Effector memory CD8-positive, alpha-beta T cell (primary cell): ENCODE measurements at places on chromosomes 1 and 21.
A peak's percentile ranks its signal among the peaks of the same experiment; 100 is the strongest.

DNA sequence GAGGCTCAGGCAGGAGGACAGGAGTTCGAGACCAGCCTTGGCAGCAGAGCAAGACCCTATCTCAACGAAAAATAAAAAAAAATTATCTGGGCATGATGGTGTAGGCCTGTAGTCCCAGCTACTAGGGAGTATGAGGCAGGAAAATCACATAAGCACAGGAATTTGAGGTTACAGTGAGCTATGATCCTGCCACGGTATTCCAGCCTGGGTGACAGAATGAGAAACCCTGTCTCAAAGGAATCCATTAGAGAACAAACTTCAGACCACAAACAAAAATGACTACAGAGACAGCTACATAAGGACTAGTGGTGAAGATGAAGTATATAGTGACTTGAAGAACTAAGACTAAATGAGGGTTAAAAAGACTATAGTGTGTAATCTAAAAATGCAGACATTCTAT, 233.1 kb downstream of the RERE start:
- H3K4me3 ChIP-seq: no peak overlapping the region
- peaks cover 6% of the 10 kb centered on the region for H3K36me3 ChIP-seq
- H3K27me3 ChIP-seq: no peaks in the 10 kb centered on the region
- no peak for DNase-seq

DNA sequence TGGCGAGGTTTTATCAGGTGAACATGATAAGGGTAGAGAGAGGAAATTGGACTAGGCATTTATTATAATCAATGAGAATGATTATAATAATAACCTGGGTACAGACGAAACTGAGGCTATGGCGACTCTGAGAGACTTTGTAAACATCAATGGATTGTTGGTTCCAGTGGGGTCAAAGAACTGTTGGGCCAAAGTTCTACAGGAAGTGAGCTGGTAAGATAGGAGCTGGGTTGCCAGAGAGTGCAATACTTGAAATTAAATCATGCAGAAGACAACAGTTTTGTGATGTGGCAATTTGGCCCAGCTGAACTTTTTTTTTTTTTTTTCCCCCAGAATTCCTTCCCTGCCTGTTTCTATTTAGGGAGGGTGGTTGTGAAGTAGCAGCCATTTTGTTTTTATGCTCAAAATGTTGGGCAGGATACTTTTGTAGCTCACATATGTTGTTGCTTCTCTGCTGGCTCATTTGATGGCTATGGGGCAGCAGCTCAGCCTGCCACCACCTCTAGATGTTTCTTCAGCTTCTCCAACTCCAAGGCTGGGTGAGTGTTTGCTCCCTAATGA, 286.5 kb upstream of the B3GALT2 start:
- H3K36me3 ChIP-seq: no peaks in the 10 kb centered on the region
- H3K27ac ChIP-seq: no peak overlapping the region
- peaks cover 33% of the 10 kb centered on the region for H3K4me1 ChIP-seq
- no peak overlapping the region for H3K4me3 ChIP-seq
- no peak for DNase-seq
- H3K27me3 ChIP-seq: no peaks in the 10 kb centered on the region

DNA sequence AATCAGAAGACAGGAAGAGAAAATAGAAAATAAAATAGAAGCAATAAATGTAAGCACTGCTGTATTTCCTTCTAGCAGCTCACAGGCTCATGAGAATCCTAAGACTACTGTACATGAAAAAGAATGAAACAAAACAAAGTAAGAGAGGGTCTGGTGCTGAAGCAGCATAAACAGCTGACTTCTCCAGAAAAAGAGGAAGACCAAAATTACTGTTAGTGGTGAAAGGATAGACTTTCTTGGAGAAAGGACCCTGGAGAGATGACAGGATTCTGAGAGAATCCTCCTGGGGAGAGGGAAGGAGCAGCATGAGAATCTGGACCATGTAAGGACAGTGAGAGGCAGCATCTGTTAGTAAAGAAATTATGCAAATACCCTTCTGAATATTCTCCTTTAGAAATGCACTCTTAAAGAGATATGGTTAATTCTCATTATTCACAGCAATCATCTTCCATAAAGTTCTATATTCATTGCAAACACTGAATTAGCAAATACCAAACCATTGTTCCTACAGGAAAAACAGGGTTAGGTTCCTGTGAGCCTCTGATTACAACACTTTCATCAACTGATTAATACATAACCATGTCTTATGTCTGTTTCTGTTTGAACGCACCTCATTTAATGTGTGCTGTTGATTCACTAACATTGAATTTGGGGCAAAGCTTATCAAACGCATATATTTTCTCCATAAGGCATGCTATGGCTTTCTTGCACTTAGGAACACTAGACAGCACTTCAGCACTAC, 17.0 kb downstream of the SLC25A24 start:
- peaks cover 12% of the 10 kb centered on the region for H3K4me1 ChIP-seq
- peaks cover 41% of the 10 kb centered on the region for H3K36me3 ChIP-seq
- no peaks in the 10 kb centered on the region for H3K27me3 ChIP-seq
- H3K4me3 ChIP-seq: no peak overlapping the region
- DNase-seq: no peak
- peak overlapping the region; percentile 19 for H3K27ac ChIP-seq

GRCh38 chr1:184649451-184649888, 105.2 kb downstream of the EDEM3 start:
- DNase-seq: no peak
- no peaks in the 10 kb centered on the region for H3K36me3 ChIP-seq
- H3K27ac ChIP-seq: no peak overlapping the region
- H3K27me3 ChIP-seq: peaks cover 34% of the 10 kb centered on the region
- H3K4me3 ChIP-seq: no peak overlapping the region
- no peaks in the 10 kb centered on the region for H3K4me1 ChIP-seq

DNA sequence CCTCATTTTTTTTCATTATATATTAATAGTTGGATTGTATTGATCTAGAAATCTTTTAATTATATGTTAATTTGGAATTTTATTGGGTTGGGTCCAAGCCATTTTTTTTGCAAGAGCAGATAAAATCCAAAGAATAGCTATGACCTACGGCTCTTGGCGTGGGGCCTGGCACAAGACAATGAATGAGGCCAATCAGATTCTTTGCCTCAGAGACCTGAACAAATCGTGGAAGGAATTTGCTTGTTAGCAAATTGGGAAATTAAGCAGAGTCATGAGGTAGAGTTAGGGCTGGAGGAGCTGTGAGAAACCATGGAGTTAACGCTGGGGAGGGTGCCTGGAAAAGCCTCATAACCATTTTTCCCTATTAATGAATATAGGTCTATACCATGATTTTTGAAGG, 40.1 kb downstream of the CAMSAP2 start:
- no peak overlapping the region for H3K4me3 ChIP-seq
- H3K36me3 ChIP-seq: no peaks in the 10 kb centered on the region
- H3K4me1 ChIP-seq: no peaks in the 10 kb centered on the region
- H3K27ac ChIP-seq: no peak overlapping the region
- DNase-seq: no peak

DNA sequence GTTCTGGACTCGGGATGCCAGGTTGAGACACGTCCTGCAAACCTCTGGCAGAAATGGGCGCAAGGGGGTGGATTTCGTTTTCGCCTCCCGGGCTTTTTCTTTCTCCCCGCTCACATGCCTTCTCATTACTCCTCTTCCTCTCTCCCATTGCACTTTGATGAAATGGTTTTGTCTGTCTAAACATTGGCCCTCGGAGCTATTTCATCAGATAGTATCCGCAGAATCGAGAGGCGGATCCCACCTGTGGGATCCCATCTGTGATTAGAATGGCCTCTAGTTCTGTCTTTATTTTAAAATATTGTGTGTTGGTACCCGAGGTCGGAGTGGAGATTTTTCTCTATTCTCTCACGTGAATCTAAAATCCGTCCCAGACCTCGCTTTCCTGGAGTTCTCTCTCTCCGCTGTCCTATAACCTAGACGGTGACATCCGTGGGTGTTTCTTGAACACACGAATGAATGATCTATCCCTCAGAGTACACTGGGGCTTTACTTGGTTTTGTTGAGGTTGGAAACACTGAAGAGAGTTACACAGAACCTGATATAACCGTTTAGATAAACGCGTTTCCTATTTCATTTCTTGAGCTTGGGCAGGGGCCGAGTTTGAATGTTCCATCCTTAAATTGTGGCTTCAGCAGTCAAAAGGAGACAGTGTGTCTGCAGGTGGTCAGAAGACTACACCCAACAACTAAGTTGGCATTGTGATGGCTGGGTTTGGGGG, 2.0 kb downstream of the EDARADD start:
- H3K27ac ChIP-seq: peak overlapping the region; percentile 73
- H3K4me1 ChIP-seq: peaks cover 24% of the 10 kb centered on the region
- H3K36me3 ChIP-seq: peaks cover 9% of the 10 kb centered on the region

DNA sequence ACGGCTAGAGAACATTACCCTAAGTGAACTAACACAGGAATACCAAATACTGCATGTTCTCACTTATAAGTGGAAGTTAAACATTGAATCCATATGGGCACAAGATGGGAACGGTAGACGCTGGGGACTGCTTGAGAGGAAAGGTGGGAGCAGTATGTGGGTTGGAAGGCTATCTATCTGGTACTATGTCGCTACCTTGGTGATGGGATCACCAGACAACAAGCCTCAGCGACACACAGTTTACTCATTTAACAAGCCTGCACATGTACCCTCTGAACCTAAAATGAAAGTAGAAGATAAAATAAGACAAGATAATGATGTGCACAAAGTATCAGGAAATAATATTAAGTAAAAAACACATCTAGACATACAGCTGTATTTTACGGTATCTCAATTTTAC, 819 bp downstream of the PYHIN1 start:
- H3K27me3 ChIP-seq: no peaks in the 10 kb centered on the region
- peak; percentile 12 for DNase-seq
- peaks cover 38% of the 10 kb centered on the region for H3K36me3 ChIP-seq
- H3K4me1 ChIP-seq: peaks cover 55% of the 10 kb centered on the region
- H3K4me3 ChIP-seq: peak overlapping the region; percentile 93

DNA sequence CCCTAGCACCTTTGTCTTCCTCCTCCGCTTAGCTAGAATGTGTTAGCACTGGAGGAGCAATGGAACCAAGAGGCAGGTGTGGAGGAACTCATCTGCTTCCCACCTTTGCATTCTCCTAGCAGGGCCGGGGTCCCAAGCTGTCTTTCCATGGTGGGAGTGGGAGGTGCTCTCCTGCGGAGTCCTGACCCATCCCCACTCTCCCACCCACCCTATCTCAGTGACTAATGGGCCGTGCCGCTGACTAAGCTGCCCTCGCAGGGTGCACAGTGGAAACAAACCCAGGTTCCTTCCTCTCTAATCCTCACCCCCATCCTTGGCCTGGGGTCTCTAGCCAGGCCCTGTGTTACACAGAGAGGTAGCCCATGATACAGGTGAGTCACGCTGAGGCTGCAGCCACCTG, 177.5 kb downstream of the HIVEP3 start:
- H3K4me1 ChIP-seq: peaks cover 40% of the 10 kb centered on the region
- no peaks in the 10 kb centered on the region for H3K27me3 ChIP-seq
- no peak for DNase-seq
- H3K4me3 ChIP-seq: peak overlapping the region; percentile 81
- H3K27ac ChIP-seq: peak overlapping the region; percentile 65

DNA sequence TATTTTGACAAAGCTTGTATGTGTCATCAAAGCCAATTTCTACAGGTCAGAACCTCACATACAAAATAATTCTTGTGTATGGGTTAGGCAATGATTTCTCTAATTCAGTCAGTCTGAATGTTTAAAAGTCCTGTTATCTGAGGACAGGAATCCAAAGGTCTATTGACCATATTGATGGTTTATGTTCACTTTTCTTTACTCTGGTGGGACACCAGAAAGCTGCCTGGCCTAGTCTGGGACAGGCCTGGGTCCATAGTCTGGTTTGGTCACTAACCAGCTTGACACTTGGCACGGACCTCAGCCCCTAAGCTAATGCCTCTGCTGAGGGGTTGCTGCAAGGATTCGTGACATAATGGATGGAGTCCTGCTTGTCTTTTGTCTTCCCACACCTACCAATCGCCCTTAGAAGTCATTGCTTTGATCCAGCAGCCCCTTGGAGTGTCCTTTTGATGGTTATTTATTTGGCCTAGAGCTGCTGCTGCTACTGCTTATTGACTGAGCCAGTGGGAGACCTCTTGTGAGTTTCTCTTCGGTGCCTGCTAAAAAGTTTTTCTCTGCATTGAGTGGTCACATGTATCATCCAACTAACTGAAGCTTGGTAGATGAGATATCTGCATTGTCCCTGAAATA, 15.7 kb downstream of the IFNAR2 start:
- DNase-seq: no peak
- peaks cover 84% of the 10 kb centered on the region for H3K36me3 ChIP-seq
- no peaks in the 10 kb centered on the region for H3K27me3 ChIP-seq
- peak overlapping the region; percentile 70 for H3K4me3 ChIP-seq

DNA sequence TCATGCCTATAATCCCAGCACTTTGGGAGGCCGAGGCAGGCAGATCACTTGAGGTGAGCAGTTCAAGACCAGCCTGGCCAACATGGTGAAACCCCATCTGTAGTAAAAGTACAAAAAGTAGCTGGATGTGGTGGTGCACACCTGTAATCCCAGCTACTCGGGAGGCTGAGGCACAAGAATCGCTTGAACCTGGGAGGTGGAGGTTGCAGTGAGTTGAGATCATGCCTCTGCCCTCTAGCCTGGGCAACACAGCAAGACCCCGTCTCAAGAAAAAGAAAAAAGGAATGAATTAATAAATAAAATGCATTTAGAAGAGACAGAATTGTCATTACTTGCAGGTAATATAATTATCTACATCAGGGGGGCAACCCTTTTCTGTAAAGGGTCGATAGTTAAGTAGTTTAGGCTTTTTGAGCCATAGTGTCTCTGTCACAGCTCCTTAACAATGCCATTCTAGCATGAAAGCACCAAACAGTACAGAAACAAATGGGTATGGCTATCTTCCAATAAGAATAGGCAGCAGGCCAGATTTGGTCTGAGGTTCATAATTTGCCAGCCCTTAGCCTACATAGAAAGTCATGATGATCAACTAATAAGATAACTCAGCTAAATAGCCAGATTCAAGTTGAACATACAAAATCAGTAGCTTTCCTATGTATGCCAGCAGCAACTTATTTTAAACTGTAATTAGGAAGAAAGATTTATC, 56.8 kb downstream of the RPRD2 start:
- peaks cover 38% of the 10 kb centered on the region for H3K36me3 ChIP-seq
- no peaks in the 10 kb centered on the region for H3K27me3 ChIP-seq
- peaks cover 7% of the 10 kb centered on the region for H3K4me1 ChIP-seq
- no peak for DNase-seq

- peak overlapping the region; percentile 100 for H3K27ac ChIP-seq
- peak overlapping the region; percentile 92 for H3K4me3 ChIP-seq
- H3K36me3 ChIP-seq: peaks cover 64% of the 10 kb centered on the region
- no peaks in the 10 kb centered on the region for H3K27me3 ChIP-seq
Observed at GRCh38 chr1:113929750-113930498, 800 bp downstream of the HIPK1 start.
